ENCODE measurements at places on chromosomes 7 and 10.

DNA sequence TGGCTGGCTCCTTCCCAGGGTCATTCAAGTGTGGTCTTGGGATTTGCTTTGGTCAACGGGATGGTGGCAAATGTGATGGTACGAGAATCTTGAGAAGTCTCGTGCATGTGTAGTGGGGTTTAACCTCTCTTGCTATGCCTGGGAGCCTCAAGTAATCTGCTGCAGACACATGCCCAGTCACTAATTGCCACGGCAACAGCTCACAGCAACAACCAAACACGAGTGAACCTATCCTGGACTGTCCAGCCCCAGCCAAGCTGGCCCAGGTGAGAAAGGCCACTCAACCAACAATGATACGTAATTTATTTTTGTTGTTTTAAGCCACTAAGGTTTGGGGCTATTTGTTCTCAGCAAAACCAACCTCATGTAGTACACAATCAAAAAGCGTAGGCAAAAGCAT, 38.1 kb upstream of the DDC start:
- H3K27me3 ChIP-seq, result peaks cover 2% of the 10 kb centered on the region
- H3K4me3 ChIP-seq, result no peak overlapping the region
- H3K4me1 ChIP-seq, result peaks cover 32% of the 10 kb centered on the region
- H3K27ac ChIP-seq, result no peak overlapping the region
- peaks cover 13% of the 10 kb centered on the region for H3K36me3 ChIP-seq
- DNase-seq, result no peak

DNA sequence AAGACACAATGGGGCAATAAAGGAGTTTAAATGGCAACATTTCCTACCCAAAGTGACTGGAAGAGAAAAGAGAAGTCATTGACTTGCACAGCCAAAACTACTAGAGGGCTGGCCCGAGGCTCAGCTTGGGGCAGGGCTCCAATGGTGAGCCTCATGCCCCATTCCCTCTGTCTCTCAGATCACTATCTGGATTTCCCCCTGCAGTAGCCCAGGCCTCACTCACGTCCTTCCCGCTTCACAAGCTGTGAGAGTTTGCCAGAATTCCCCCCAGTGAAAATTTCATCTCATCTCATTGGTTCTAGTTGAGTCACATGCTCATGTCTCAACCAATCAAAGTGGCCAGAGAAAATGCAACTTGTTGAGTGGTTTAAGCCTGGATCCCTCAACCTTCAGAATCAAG, 181.3 kb downstream of the WDR11 start:
- no peak for DNase-seq
- H3K27me3 ChIP-seq, result no peaks in the 10 kb centered on the region
- no peaks in the 10 kb centered on the region for H3K4me1 ChIP-seq
- no peaks in the 10 kb centered on the region for H3K36me3 ChIP-seq
- H3K4me3 ChIP-seq, result no peak overlapping the region
- no peak overlapping the region for H3K27ac ChIP-seq

GRCh38 chr10:110765513-110766319, 106.0 kb upstream of the PDCD4 start:
- no peaks in the 10 kb centered on the region for H3K27me3 ChIP-seq
- no peaks in the 10 kb centered on the region for H3K36me3 ChIP-seq
- peaks cover 5% of the 10 kb centered on the region for H3K4me1 ChIP-seq
- DNase-seq, result no peak
- H3K27ac ChIP-seq, result no peak overlapping the region

DNA sequence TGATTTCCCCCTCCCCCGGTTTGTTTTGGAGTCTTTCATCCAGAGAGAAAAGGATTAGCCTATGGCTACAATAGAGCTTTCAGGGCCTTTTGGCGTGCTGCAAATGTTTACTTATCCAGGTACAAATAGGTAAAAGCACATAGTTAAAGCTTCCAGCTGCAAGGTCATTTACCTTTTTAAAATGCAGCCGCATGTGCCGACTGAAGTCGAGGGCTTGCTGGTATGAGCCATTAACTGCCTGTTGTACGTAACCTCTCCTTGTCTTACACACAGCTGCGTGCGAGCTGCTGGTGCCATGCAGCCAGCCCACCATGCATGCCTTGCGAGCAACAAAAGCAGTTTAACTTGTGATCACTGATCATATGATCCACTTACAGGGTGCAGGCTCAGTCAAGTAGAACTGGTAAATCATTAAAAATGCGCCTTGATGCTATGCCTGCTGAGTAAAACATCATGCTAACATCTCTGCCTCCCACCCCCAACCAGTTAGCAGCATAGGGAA, 866.4 kb downstream of the LRMDA start:
- no peaks in the 10 kb centered on the region for H3K36me3 ChIP-seq
- DNase-seq, result no peak
- H3K4me1 ChIP-seq, result no peaks in the 10 kb centered on the region
- no peak overlapping the region for H3K4me3 ChIP-seq
- H3K27me3 ChIP-seq, result no peaks in the 10 kb centered on the region
- no peak overlapping the region for H3K27ac ChIP-seq

GRCh38 chr7:158495786-158496185, 91.8 kb downstream of the PTPRN2 start:
- no peaks in the 10 kb centered on the region for H3K27me3 ChIP-seq
- H3K4me1 ChIP-seq, result peaks cover 2% of the 10 kb centered on the region
- no peaks in the 10 kb centered on the region for H3K36me3 ChIP-seq
- H3K27ac ChIP-seq, result no peak overlapping the region
- no peak for DNase-seq
- no peak overlapping the region for H3K4me3 ChIP-seq

GRCh38 chr10:47195274-47195885, 104.6 kb upstream of the GDF10 start:
- H3K4me1 ChIP-seq, result no peaks in the 10 kb centered on the region
- no peaks in the 10 kb centered on the region for H3K36me3 ChIP-seq
- no peak overlapping the region for H3K4me3 ChIP-seq
- H3K27me3 ChIP-seq, result no peaks in the 10 kb centered on the region
- no peak overlapping the region for H3K27ac ChIP-seq
- DNase-seq, result no peak

DNA sequence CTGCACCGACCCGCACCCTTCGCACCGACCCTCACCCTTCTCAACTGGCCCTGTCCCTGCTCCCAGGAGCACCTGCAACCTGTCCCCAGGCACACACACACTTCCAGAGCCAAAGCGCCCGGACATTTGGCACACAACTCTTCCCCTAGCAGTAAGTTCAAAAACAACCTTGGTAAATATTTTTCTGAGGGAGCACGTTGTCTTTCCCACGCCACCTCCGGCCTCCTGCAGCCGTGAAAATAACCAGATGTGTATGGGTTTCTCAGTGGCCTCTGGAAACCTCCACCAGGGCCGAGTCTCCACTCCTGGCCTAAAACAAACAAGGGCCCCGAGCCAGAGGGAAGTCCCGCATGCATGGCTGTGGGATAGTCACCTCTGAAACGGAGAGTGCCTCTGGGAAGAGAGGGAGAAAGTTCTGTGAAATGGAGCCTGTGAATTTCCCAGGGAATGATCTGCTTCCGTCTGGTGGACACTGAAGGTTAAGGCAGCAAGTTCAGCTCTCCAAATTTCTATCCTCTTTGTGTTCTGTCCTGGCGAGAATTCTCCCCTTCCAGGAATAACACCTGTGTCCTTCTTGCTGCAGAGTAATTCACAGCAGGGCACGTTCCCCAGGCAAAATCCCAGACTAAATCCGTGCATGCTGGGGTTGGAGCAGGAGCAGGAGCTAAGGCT, 15.8 kb downstream of the PODXL start:
- no peaks in the 10 kb centered on the region for H3K36me3 ChIP-seq
- DNase-seq, result no peak
- no peak overlapping the region for H3K27ac ChIP-seq
- peaks cover 8% of the 10 kb centered on the region for H3K4me1 ChIP-seq
- H3K4me3 ChIP-seq, result no peak overlapping the region

GRCh38 chr10:114380060-114380459, 24.2 kb downstream of the AFAP1L2 start:
- DNase-seq, result no peak
- no peak overlapping the region for H3K27ac ChIP-seq
- H3K36me3 ChIP-seq, result no peaks in the 10 kb centered on the region
- H3K4me3 ChIP-seq, result no peak overlapping the region

GRCh38 chr10:93434991-93435491, 47.1 kb downstream of the MYOF start:
- DNase-seq, result no peak
- H3K27ac ChIP-seq, result no peak overlapping the region
- H3K4me1 ChIP-seq, result no peaks in the 10 kb centered on the region
- H3K27me3 ChIP-seq, result no peaks in the 10 kb centered on the region
- peaks cover 2% of the 10 kb centered on the region for H3K36me3 ChIP-seq

DNA sequence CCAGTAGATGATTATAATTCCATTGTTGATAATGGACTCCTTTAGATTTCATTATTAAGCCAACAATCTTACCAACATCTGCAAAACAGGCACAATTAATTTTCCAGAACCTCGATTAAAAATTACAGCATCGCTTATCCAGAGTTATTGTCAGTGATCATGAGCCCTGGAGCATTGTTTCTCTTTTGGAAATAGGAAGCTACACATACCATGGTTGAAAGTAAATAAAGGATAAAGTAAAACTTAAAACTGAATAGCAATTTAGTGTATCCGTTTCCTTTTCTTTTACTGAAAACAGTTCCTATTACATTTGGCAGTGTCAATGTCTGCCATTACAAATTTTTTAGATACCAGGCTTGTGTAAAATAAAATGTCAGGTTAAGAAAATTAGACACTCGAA, 9.9 kb upstream of the HOXA2 start:
- no peaks in the 10 kb centered on the region for H3K36me3 ChIP-seq
- no peaks in the 10 kb centered on the region for H3K4me1 ChIP-seq
- no peaks in the 10 kb centered on the region for H3K27me3 ChIP-seq

DNA sequence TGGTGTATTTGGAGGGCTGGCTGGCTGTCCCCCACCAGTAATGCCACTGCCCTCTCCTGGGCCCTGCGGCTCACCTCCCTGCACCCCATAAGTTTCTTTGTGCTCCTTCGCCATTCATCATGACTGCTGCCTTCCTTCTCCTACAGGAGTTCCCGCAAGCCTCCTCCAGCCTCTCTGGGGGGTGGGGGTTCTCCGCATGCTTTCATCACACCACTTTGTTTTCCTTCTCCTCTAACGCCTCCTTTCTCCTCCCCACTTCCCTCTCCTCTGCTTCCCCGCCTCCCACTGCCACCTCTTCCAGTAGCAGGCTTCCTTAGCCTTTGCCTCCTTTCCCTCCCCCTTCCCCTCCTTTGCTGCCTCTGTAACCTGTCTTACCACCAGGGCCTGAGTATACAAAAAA, 58.1 kb downstream of the PAX2 start:
- peaks cover 48% of the 10 kb centered on the region for H3K27me3 ChIP-seq
- H3K4me1 ChIP-seq, result no peaks in the 10 kb centered on the region
- H3K36me3 ChIP-seq, result no peaks in the 10 kb centered on the region
- no peak overlapping the region for H3K27ac ChIP-seq
- no peak overlapping the region for H3K4me3 ChIP-seq

GRCh38 chr7:16753932-16754855, 639 bp downstream of the TSPAN13 start:
- H3K27me3 ChIP-seq, result peaks cover 38% of the 10 kb centered on the region
- no peak for DNase-seq
- H3K36me3 ChIP-seq, result no peaks in the 10 kb centered on the region
- H3K27ac ChIP-seq, result no peak overlapping the region

DNA sequence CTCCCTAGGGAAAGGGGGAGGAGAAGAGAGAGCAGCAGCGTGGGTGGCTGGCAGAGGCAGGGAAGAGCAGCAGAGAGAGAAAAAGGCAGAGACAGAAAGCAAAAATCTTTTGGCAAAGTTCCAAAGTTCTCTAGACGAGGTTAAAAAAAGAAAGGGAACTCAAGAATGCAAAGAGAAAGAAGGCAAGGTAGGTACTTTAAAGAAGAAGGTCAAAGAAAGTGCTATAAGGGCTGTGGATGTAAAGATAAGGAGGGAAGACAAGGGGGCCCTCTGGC, 20.2 kb upstream of the OPTN start:
- H3K27me3 ChIP-seq, result peaks cover 21% of the 10 kb centered on the region
- no peaks in the 10 kb centered on the region for H3K36me3 ChIP-seq
- no peak overlapping the region for H3K27ac ChIP-seq
- no peak overlapping the region for H3K4me3 ChIP-seq
- no peaks in the 10 kb centered on the region for H3K4me1 ChIP-seq

GRCh38 chr7:30143748-30144251, 9.0 kb downstream of the MTURN start:
- no peak for DNase-seq
- H3K36me3 ChIP-seq, result no peaks in the 10 kb centered on the region
- no peak overlapping the region for H3K27ac ChIP-seq
- no peaks in the 10 kb centered on the region for H3K27me3 ChIP-seq
- H3K4me1 ChIP-seq, result peaks cover 4% of the 10 kb centered on the region

- peaks cover 11% of the 10 kb centered on the region for H3K36me3 ChIP-seq
- H3K4me1 ChIP-seq, result no peaks in the 10 kb centered on the region
- no peak overlapping the region for H3K4me3 ChIP-seq
- DNase-seq, result no peak
- H3K27me3 ChIP-seq, result no peaks in the 10 kb centered on the region
Observed at GRCh38 chr7:92517631-92518030, 10.7 kb downstream of the PEX1 start.

DNA sequence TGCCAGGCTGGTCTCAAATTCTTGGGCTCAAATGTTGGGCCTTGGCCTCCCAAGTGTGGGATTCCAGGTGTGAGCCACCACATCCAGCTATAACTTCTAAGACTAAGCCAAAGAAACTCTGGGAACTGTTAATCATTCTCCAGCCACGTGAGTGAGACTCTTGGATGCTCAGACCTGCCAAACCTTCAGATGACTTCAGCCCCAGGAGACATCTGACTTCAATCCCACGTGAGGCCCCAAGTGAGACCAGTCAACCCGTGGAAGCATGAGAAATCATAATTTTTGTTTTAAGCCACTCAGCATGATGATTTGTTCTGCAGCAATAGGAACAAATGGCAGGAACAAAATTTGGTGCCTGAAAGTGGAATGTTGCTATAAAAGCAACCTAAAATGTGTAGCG, 4.3 kb upstream of the PCBD1 start:
- no peaks in the 10 kb centered on the region for H3K36me3 ChIP-seq
- H3K27me3 ChIP-seq, result no peaks in the 10 kb centered on the region
- H3K4me3 ChIP-seq, result no peak overlapping the region

DNA sequence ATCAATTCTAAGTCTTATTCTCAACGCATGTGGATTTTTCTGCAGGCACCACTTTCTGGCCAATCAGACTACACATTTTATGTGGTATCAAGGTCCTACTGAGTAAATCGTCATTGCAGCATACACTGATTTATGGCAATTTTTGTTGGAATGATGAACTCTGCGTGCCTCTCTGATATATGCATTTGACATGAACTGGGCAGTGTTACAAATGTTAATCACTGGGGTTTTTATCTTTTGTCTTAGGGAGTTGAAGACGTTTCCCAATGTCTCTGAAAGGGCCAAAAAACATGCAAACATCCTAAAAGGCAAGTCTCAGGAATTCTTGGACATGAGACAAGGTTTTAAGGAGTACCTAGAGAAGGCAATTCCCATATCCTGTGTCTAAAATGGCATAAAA, 809.5 kb upstream of the CELF2 start:
- no peaks in the 10 kb centered on the region for H3K4me1 ChIP-seq
- H3K4me3 ChIP-seq, result no peak overlapping the region
- no peak overlapping the region for H3K27ac ChIP-seq
- no peaks in the 10 kb centered on the region for H3K27me3 ChIP-seq
- no peak for DNase-seq
- no peaks in the 10 kb centered on the region for H3K36me3 ChIP-seq

- peaks cover 3% of the 10 kb centered on the region for H3K36me3 ChIP-seq
- no peak overlapping the region for H3K27ac ChIP-seq
Observed at GRCh38 chr7:4123346-4123745, 558.7 kb upstream of the FOXK1 start.
